ENCODE measurements at places on chromosomes 2 and 18.

DNA sequence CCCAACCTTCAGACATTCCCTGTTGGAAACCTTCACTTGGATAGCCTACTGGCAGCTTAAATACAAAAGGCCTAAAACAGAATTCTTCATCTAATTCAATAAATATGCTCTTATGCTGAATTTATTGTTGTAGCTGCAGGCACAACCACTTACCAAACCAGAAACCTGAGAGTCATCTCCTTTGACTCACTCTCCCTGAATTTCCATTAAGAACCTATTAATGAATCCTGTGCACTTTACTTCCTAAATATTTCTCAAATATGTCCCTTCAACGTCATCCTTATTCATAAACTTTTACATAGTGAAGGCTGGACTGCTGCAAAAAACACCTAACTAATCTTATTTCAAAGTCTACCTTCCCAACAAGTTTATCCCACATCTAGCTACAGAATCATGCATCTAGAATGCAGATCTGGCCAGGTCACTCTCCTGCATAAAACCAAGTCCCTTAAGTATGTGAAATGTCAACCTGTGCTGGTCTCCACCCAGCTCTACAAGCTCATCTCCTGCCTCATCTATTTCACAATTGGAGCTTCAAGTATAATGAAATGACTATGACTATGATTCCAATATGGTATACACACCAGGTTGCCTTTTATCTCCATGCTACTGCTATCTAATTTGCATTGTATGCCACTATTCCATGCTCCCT, 354.2 kb downstream of the ZEB2 start:
- no peak for DNase-seq

- DNase-seq, result no peak
These were observed 28.8 kb downstream of the HDAC4 start for GRCh38 chr2:239371726-239372686.

DNA sequence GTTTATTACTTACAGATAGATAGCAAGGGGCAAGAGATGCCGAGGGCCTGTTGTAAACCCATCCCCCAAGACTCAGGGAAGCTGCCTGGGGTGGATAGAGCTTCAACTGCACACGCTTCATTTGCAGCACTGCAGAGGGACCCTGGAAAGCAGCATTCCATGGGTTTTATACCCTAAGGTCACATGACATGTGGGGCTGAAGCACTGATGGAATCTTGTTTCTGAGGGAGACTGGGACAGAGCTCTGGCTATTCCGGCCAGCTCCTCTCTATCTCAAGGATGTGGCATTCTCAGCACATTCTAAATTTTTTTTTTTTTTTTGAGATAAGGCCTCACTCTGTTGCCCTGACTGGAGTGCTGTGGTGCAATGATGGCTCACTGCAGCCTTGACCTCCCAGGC, 300.1 kb downstream of the MYCN start:
- no peak for DNase-seq

GRCh38 chr2:119377993-119378345, 11.2 kb downstream of the DBI start:
- DNase-seq, result no peak

DNA sequence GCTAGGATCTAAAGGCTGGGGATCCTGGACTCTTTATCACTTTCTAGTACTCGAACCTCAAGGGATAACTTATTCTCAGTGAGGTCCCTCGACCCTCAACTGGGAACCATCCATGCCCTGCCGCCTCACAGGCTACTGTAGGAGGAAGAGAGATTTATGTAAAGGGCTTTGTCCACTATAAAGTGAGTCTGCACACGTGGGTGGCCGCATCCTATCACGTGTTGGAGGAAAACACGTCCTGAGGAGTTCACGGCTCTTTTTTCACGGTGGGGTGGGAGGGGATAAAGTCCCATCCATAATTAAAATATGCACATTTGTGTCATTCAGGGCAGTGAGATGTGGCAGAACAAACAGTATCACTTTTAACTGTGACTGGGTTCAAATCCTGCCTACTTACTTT, 176.6 kb downstream of the KLHL29 start:
- no peak for DNase-seq

DNA sequence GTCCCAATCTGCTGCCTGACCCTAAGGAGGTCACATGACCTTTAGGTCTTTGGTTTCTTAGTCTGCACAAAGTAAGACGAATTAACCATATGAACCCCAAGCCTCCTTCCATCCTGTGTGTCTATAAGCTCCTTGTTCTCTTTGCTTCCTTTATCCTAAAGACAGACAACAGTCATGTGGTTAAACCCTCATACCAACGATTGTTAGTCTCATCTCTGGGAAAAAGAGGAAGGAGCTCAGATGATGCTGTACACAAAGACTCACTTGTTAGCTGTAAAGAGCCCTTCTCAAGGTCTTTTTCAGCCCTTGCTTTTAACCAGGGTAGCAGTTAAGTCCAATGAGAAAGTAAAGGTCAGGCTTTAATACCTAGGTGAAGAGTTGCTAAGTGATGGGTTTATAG, 443.7 kb downstream of the TNS1 start:
- DNase-seq, result no peak

DNA sequence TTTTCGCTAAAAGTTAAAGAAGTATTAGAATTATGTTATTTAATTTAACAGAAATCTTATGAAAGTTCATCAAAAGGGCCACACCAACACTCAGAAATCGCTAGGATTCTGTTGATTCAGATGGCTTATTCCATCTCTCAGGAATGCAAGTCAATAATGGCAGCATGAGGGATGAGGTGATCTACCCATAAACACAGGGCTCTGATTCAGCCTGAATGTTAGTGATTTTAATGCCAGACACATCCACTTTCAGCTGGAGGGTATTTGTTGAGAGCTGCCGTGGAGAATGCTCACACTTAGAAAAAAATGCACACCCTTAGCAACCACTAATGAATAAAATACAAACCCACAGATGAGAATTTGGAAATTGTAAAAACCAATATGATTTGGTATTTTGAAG, 173.3 kb upstream of the ERBB4 start:
- DNase-seq, result peak; percentile 40

- no peak for DNase-seq
These were observed 39.5 kb downstream of the SFXN5 start for GRCh38 chr2:73031725-73032701.

GRCh38 chr2:105536175-105536574, 137.3 kb upstream of the FHL2 start:
- no peak for DNase-seq

DNA sequence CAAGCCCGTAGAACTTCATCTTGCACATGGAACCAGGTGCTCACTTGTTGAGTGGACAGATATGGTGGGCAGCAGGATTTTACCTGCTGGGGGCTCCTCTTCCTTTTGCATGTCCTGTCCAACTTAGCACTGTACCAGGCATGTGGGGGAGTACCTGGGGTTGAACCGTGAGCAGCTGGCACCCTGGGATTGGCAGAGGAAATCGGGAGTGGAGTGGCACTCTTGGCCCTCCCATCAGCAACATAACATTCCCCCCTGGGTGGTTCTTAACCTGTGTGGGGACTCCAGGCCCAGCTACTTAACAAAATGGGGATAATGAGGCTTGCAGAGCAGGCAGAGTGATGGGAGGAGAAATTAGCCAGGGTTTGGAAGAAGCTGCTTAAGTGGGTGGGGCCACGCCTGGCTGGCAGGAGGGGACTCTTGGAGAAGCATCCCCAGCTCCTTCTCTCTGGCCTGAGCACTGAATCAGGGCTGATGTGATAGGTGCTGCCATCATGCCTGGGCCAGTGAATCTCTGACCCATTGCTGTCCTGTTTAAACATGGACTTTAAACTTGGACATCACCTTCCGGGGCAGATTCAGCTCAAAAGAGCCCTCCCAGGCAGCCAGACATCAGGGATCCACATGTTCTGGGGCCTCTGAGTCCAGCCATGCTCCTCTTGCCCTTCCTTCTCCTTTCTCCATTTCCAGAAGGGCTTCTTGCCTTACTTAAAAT, 15.5 kb downstream of the FOSL2 start:
- no peak for DNase-seq

GRCh38 chr2:172253190-172254052, 150.7 kb upstream of the DLX2 start:
- DNase-seq, result peak; percentile 67

DNA sequence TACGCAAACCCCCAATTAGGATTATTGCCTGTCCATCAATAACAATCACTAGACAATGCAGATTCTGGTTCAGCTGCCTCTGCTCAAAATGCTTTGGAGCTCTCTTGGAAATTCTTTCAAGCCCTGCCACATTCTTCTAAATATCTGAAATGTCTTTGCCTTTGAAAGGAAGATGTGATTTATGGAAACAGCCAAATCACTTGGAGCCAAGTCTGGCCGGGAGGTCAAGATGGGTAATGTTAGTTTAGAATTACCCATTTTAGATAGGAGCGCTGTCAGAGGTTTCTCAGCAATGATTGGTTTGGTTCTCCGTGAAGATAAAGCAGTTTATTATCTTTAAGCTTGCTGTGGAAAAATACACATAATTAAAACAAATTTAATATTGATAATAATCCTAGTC, 306.7 kb downstream of the SETBP1 start:
- DNase-seq, result no peak

DNA sequence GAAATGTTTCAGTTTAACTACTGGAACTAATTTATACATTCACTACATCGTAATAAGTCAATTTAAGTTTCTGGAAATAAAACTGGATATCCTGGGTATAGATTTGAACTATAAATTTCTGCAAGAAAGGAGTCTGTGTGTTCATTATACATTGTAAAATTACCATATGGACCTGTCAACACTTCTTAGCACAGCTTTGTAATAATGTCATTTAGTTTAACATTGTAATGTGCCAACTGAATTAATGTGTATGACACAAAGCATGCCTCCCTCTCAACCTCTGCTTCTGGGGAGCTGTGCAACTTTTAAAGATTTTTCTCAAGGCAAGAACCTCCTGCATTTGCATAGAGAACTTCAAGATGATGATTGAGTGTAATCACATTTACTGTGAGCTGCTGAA, 213.7 kb upstream of the GALNT5 start:
- DNase-seq, result no peak

GRCh38 chr2:238864207-238865014, 16.5 kb downstream of the TWIST2 start:
- DNase-seq, result peak; percentile 98

DNA sequence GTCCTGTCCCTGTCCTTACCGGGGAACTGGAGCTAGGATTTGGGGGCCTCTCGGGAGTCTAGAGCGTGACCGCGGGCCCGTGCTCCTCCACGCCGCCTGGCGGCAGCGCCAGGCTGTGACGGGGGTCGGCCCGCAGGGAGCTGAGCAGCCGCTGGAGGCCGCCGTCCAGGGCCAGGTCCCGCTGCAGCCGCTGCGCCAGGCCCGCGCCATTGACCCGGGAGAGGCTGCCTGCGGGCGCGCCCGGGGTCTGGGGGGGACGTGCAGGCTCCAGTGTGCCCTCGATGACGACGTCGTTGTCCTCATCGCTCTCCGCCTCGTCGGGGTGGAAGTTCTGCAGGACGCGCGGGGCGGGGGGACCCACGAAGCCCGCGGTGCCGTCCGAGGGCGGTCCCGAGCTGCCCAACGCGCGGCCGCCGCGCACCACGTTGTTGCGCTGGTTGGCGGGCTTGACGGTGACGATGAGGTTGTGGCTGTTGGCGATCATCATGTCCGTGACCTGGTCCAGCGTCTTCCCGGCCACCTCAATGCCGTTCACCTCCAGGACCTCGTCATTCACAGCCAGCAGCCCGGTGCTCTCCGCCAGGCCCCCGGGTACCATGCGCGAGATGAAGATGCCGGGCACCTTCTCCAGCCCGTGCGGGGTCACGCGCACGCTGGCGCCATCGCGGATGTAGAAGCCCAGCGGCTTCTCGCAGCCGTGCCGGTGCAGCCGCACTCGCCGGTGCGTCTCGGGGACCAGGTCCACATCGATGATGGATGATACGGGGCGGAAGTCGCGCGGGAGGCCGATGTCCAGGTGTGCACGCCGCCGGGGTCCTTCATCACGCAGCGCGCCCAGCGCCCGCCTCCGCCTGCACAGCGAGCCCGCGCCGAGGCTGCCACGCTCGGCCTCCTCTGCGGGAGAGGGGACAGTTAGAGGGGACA, 50.9 kb downstream of the ADNP2 start:
- DNase-seq, result no peak

DNA sequence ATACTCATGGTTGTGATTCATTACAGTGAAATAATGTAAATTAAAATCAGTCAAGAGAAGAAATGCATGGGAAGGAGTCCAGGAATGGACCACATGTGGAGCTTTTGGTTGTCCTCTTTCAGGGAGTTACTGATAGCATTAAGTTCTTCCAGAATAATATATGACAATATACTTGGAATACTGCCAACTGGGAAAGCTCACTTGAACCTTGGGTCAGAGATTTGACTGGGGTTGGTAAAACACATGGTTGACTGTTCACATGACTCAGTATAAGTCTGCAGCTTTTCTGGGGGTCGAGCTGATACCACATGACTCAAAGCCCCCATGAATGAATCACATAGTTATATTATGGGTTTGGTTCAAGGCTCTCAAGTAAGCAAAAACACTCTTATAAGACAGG, 1109.0 kb upstream of the CHAC2 start:
- no peak for DNase-seq

DNA sequence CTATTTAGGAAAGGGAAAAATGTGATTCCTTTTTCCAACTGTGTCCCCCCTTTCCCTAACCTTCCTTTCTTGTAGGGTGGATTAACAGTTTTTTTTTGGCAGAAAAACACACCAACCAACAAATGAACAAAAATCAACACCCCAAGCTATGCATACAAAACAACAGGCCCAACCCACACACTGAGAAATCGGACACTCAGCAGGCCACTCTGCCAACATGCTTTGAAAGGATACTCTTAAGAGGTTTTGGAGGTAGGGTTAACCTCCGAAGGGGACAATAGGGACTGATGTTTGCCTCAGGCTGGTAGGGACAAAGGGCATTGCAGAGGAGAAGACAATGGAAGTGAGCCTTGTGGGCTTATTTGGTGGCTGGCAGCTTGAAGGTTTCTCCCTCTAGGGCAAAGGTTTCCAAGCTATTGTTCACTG, 33.1 kb upstream of the POLE4 start:
- no peak for DNase-seq

DNA sequence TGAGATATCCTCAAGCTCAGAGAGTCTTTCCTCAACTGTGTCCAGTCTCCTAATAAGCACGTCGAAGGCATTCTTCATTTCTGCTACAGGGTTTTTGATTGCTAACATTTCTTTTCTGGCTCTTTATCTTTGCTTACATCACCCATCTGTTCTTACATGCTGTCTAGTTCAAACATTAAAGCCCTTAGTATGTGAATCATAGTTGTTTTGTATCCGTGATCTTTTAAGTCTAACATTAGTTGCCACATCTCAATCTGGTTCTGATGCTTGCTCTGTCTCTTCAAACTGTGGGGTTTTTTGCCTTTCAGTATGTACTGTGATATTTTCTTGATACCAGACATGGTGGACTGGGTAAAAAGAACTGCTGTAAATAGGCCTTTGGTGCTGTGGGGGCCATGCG, 235.2 kb downstream of the SH3RF3 start:
- no peak for DNase-seq

GRCh38 chr2:64582774-64583340, 58.7 kb downstream of the AFTPH start:
- no peak for DNase-seq

- DNase-seq, result no peak
These were observed 65.3 kb upstream of the AMMECR1L start for GRCh38 chr2:127951026-127951425.

All from H54 (cell line).